ENCODE measurements at places on chromosomes 11 and 22.

DNA sequence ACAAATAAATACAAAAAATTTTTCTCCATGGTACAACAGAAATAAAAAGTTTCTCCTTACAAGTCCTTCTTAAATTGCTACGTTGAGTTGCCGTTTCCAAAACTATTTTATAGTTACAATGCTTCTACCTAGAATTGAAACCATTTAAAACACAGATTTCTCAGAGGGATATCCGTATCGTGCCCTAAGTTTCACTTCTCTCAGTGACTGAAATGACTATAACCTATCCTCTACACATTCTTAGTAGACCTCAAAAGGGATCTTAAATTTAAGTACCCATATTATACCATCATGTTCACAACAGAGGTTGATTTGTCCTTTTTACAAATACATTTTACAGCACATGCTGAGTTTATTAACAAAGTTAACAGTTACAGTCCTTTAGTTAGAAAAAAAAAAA is 44.1 kb downstream of the USP28 start:
- no peak for DNase-seq

GRCh38 chr22:23058481-23059283 is 11.6 kb upstream of the GNAZ start:
- no peak for DNase-seq

- DNase-seq: peak; percentile 13
Measured at GRCh38 chr22:32617271-32617670, 142.7 kb downstream of the FBXO7 start.

DNA sequence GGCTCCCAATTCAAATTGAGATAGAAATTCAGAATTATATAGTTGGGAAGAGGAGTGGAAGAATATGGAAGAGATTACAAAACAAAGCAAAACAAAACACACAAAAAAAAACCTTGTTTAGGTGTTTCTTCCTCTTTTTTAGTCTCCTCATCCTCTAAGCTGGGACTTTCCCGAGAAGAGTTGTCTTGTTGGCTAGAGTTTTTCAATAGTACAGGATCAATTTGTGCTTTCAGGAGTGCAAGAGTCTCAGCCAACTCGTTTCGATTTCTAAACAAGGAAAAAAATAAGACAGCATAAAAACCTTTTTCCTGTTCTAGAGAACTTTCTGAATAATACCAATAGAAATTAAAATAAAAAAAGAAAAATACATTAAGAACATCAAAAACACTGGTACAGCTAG is 87.8 kb upstream of the CLNS1A start:
- DNase-seq: no peak

- DNase-seq: no peak
Measured at GRCh38 chr11:15688351-15688792, 573.6 kb downstream of the INSC start.

- DNase-seq: no peak
Measured at GRCh38 chr11:105906517-105906916, 115.5 kb downstream of the MSANTD4 start.

GRCh38 chr22:49972163-49973017 is 11.8 kb downstream of the PIM3 start:
- no peak for DNase-seq

- DNase-seq: no peak
Measured at GRCh38 chr11:130806746-130807145, 109.5 kb downstream of the SNX19 start.

- no peak for DNase-seq
Measured at GRCh38 chr11:27552341-27552740, 45.8 kb upstream of the LIN7C start.

All from adipocyte (in vitro differentiated cells).